ENCODE measurements at places on chromosomes 5 and 9. TPM values are rescaled to one million over a fixed set of nuclear protein-coding genes. Genes with fewer than 3 reads are reported as not detected.

- no peak for DNase-seq
Observed at GRCh38 chr9:136527131-136527530, 18.7 kb downstream of the NOTCH1 start.

- DNase-seq: no peak
Observed at GRCh38 chr9:125409217-125409636, 147.6 kb downstream of the GAPVD1 start.

Gene OR1J2
- not detected for polyA plus RNA-seq

Gene ARSI
- 6.9 TPM for polyA plus RNA-seq

Gene GRXCR2
- not detected for polyA plus RNA-seq

Gene UQCRQ
- polyA plus RNA-seq: 184 TPM
